ENCODE measurements at places on chromosomes 4 and X.

DNA sequence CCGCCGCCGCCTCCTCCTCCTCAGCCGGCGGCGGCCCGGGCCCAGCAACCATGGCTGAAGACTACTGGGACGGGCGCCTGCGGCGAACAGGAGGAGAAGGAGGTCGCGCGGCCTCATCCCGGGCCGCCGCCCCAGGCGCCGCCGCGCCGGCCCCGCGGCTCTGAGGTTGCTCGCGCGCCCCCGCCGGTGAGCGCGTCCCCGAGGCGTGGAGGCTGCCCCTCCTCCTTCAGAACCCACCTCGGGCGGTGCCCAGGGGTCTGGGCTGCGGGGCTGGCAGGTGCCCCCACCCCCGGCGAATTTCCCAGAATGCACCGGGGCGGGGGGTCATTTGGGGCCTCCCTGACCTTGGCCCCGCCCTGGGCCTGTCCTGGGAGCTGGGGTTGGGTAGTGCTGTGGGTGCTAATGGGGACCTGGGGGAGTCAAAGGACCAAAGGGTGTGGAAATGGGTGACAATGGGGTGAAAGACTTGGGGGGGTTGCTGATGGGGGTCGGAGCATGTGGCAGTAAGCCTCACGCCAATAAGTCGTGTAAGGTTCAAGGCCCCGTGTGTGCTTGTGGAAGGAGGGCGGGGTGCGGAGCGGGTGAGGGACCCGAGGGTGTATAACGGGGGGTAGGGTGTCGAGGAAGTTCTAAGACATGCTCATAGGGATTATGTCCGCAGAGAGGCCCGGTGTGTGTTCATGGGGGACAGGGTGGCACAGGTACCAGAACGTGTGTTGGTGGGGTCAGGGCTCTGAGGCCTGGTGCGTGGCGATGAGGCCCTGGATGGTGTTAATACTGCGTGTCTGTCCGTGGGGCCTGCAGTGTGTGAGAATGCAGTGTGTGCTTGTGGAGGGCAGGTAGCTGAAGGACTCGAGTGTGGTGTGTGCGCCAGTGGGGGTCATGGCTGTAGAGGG lies 687 bp downstream of the CDK16 start:
- no peak for DNase-seq

- DNase-seq: no peak
These were observed 32.7 kb downstream of the MECP2 start for GRCh38 chrX:154064637-154065435.

DNA sequence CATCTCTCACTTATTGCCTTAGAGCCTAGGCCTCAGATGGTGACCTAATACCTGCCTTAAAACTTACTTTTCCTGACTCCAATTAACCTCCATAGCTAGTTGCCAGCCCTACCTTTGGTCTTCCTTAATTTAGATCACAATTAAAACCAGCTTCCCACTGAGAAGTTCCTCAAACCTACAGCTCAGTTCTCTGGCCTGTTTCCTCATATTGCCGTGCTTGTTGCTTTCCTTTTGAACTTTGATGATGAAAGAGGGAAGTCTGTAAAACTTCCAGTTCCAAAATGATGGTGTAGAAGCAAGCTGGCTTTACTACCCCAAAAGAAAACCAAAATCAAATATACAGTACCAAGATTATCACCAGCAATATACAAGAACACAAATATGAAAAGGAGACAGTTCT lies 28.9 kb upstream of the CAMK2D start:
- no peak for DNase-seq

GRCh38 chr4:105909787-105910281 lies 14.6 kb downstream of the NPNT start:
- DNase-seq: no peak

DNA sequence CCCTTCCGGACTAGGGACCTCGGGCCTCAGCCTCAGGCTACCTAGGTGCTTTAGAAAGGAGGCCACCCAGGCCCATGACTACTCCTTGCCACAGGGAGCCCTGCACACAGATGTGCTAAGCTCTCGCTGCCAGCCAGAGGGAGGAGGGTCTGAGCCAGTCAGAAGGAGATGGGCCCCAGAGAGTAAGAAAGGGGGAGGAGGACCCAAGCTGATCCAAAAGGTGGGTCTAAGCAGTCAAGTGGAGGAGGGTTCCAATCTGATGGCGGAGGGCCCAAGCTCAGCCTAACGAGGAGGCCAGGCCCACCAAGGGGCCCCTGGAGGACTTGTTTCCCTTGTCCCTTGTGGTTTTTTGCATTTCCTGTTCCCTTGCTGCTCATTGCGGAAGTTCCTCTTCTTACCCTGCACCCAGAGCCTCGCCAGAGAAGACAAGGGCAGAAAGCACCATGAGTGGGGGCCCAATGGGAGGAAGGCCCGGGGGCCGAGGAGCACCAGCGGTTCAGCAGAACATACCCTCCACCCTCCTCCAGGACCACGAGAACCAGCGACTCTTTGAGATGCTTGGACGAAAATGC lies at the start of gene WAS:
WAS (plus strand) TSS at position 389 of the 572 bp plus-strand sequence; CDS start at position 444, 55 bp downstream.
- DNase-seq: peak; percentile 7

- no peak for DNase-seq
These were observed 37.5 kb downstream of the JAKMIP1 start for GRCh38 chr4:6162885-6163284.

- DNase-seq: no peak
These were observed 589.2 kb upstream of the NR3C2 start for GRCh38 chr4:149031399-149031798.

DNA sequence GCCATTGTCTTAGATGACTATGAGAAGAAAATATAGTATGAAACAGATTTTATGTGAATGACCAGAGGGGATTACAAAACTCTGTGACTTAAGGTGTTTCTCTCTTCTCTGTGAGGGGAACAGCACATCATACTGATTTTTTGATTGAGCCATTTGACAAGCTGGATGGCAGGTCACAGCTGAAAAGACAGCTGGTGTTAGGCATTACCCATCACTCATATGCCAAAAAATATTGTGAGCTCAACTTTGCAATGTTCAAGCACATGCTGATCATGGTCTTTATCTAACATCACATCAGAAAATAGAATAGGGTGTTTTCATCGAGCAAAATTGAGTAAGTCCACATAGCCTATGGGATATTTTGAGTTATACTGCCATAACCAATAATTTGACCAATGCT lies 86.7 kb upstream of the TECRL start:
- DNase-seq: no peak

DNA sequence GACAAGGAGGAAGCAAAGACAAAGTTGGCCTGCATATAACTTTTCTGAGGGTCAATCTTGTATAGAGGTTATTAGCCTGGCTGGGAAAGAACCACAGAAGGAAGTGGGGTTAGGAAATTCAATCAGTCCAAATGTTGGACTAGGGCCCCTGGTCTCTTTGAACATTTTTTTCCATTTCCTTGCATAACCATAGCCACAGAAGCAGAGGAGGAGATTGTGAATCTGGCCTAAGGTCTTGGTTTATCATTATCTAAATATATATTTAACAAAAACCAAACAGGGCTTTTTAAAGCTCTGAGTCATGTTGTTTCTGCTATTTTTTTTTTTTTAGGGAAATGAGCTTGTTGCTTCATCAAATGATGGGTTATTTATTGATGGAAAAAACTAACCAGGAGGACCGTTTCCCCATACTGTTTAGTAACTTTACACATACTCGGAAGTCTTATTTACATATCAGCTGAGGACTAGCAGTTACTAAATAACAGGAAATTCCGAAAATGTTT lies 97.7 kb upstream of the ACSL4 start:
- no peak for DNase-seq

DNA sequence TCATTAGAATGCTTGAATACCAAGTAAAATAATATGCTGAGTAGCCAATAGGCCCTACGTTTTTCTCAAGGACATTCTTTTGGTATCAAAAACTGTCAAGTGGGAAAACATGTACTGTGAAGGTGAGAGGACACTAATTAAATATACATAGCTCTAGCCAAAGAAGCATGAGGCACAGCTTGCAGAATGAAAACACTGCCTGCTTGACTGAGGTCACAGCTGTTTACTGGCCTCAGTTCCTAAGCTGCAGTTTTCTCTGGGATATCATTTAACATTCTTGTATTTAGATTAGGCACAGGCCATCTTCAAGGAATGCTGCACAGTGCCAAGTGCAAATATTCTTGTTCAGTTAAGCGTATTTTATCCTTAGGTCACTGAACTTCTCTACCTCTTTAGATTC lies 78.6 kb downstream of the NAP1L3 start:
- DNase-seq: no peak

GRCh38 chr4:3471886-3472285 lies 8.8 kb downstream of the DOK7 start:
- no peak for DNase-seq

DNA sequence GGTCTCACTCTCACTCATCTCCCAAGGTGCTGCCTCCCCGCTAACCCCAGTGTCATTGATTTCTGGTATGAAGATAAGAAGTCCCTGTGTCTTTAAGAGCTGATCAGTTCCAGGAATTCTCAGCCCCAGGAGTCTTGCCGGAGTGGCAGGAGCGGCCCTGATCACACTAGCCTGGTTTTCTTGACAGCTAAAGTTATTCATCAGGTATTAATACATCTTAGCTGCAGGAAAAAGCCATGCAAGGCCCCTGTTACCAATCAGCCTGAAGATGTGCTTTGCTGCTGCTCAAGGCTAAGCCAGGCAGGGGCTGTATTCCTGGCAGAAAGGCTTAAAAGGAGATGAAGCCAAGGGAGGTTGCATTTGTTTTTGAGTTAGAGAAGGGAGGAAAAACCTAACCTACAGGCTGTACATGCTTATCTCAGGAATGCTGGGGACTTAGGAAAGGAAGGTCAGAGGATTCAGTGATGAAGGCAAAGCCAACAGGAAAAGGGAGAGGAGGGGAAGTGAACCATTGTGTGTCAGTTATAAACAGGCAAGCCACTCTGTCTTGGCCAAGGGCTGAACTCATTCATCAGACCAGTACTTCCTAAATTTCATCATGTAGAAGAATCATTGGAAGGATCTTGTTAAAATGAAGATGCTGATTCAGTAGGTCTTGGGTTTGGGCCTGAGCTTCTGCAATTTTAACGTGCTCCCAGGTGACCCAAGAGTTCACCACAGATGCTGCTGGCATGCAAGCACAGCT lies 8.6 kb downstream of the SRPX start:
- no peak for DNase-seq

DNA sequence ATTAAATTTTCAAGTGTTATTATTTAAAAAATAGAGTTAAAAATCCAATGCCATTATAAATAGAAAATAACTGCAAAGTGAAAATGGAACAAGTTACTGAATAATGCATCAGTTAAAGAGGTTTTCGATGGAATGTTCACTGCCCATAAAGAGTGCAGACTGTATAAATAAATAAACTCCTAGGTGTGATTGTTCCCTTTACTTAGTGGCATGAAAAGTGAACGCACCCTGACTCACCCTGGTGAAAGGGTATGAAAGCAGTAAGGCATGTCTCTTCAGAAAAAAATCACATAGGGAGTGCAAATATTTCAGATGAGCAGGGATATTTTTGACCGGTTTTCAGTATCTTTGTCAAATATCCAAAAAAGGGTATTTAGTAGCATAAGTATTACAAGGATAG lies 387.8 kb downstream of the DCAF12L2 start:
- no peak for DNase-seq

DNA sequence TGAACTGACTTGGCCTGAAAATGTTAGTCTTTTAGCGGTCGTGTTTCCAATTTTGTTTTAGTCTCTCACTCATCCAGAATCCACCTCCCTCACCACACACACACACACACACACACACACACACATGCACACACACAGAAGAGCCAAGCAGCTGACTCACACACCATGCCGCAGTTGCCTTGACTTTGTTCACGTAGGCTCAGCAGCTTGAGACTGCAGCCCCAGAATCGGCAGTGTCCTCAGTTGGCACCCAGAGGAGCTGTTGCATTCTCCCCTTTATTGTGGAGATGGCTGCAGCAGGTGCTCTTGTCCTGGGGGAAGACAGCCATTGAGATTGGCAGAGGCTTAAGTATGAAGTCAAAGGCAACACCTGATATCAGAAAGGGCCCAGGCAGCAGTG lies 20.9 kb upstream of the XPNPEP2 start:
- no peak for DNase-seq

DNA sequence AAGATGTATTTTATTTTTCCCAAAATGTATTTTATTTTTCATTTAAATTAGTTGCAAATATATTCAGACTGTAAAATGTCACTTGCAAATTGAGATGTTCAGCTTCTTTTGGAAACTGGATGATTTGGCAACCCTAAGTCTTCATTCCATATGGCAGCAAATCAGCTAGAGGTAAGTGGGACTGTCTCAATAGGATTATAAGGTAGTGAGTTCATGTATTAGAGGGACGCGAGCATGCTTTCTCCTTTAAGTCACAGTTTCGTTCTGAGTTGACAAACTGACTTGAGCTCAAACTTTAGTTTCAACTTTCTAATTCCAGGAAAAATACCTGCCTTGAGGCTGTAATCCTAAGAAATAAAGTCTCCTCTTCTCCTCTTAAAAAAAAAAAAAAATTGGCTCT lies 44.2 kb upstream of the TMEM131L start:
- DNase-seq: no peak

GRCh38 chr4:8920289-8920965 lies 48.8 kb upstream of the HMX1 start:
- DNase-seq: no peak

DNA sequence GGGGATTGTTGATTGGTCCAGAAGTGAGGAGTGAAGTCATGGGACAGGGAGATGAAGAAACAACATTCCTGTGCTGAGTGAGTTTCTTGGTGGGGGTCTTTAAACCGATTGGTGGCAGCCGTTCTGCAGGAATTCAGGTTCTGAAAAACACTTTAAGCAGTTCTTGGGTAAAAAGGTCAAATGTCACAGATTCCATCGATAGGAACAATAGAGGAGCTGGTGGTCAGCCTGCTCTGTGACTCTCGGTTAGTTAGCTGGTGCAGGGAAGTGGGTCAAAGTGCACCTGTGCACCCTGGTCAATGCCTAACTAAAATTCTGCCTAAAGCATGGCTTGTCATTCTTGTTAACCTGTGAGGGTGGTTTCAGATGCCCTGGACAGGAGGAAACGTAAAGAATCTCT lies 34.6 kb upstream of the MGST2 start:
- no peak for DNase-seq

DNA sequence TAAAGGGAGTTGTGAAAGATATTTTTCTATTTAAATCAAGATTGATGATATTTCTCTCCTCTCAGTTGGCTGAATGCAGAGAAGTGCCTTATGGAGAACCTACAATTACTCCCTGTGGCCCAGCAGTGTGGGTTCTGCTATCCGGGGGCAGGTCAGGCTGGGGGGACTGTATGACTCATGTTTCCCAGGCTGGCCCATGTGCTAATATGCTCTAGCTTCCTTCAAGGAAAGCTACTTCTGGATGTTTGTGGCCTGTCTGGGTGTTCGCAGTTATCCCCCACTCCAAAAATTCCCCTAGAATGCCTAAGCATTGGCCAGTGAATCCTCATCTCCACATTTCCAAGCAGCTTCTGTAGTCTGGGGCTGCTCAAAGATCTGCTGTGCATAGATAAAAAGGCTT lies 58.9 kb upstream of the SPP1 start:
- no peak for DNase-seq

GRCh38 chr4:7295911-7296660 lies 103.7 kb downstream of the SORCS2 start:
- DNase-seq: no peak

DNA sequence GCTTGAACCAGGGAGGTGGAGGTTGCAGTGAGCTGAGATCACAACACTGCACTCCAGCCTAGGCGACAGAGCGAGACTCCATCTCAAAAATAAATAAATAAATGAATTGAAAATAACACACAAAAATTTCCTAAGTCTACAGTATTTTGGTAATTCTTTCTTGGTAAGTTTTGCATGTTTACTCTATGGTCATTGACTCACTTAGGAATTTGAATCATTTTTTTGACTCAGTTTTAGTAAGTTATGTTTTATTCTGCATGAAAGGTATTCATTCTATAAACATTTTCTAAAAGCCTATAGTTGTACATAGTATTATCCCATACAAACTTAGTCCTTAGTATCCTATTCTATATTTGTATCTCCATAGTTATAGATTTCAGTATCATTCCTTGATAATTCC lies 772.9 kb upstream of the SLIT2 start:
- no peak for DNase-seq
